MCF 10A (cell line): ENCODE measurements at places on chromosomes 1 and 21. TPM values are rescaled to one million over a fixed set of nuclear protein-coding genes. Genes with fewer than 3 reads are reported as not detected.
A peak's percentile ranks its signal among the peaks of the same experiment; 100 is the strongest.

- no peak overlapping the region for H3K27ac ChIP-seq
- H3K36me3 ChIP-seq: no peaks in the 10 kb centered on the region
- DNase-seq: no peak
- no peak overlapping the region for H3K4me3 ChIP-seq
These were observed 41.0 kb downstream of the KAZN start for GRCh38 chr1:14639291-14640050.

Gene ANGPTL7
- total RNA-seq: not detected in 2 replicates

- peaks cover 6% of the 10 kb centered on the region for H3K4me1 ChIP-seq
- H3K27ac ChIP-seq: no peak overlapping the region
- H3K4me3 ChIP-seq: no peak overlapping the region
- H3K36me3 ChIP-seq: no peaks in the 10 kb centered on the region
- DNase-seq: no peak
- peaks cover 38% of the 10 kb centered on the region for H3K27me3 ChIP-seq
These were observed 62.1 kb downstream of the CACNA1E start for GRCh38 chr1:181545395-181545794.

GRCh38 chr1:46057781-46058180 is 74.6 kb downstream of the PIK3R3 start:
- no peaks in the 10 kb centered on the region for H3K27me3 ChIP-seq
- no peak for DNase-seq
- H3K27ac ChIP-seq: no peak overlapping the region
- H3K4me1 ChIP-seq: peaks cover 5% of the 10 kb centered on the region

GRCh38 chr1:240122639-240123613 is 31.2 kb downstream of the FMN2 start:
- no peaks in the 10 kb centered on the region for H3K36me3 ChIP-seq
- H3K4me3 ChIP-seq: no peak overlapping the region
- no peaks in the 10 kb centered on the region for H3K4me1 ChIP-seq
- no peak overlapping the region for H3K27ac ChIP-seq

DNA sequence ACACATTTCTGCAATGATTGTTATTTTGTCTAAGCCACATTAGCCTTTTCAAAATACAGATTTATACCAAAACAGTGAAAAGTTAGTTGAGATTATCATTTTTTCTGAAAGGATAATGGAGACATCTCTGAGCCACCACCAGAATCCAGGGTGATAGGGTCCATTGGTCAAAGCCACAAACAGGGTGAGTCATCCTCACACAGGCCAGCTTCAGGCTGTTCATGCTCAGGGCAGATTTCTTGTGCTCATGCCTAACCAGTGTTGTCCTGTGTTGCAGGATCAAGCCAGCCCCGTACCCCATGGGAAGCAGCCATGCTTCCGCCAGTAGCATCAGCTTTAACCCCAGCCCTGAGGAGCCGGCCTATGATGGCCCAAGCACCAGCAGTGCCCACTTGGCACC is 13.4 kb downstream of the ELOA start:
- no peak overlapping the region for H3K4me3 ChIP-seq
- H3K27me3 ChIP-seq: no peaks in the 10 kb centered on the region
- H3K4me1 ChIP-seq: no peaks in the 10 kb centered on the region
- no peak overlapping the region for H3K27ac ChIP-seq
- DNase-seq: peak; percentile 45

GRCh38 chr1:17313530-17314309 is 5.7 kb downstream of the PADI4 start:
- peaks cover 36% of the 10 kb centered on the region for H3K4me1 ChIP-seq
- H3K36me3 ChIP-seq: no peaks in the 10 kb centered on the region
- DNase-seq: no peak
- H3K27ac ChIP-seq: no peak overlapping the region
- no peak overlapping the region for H3K4me3 ChIP-seq

Gene TRIM17
- total RNA-seq: not detected in 2 replicates

DNA sequence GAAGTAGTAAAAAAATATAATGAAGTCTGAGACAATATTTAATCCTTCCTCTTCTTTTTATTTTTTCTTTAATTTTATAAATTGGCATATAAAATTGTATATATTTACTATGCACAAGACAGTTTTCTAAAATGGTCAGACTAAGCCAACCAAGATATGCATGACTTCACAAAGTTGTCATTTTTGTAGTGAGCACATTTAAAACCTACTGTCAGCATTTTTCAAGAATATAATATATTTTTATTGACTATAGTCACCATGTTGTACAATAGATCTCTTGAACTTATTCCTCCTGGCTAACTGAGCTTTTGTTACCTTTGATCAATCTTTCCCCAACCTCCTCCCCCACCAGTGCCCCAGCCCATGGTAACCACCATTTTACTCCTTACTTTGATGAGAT is 129.2 kb downstream of the ATP6V1G3 start:
- no peak for DNase-seq
- H3K27me3 ChIP-seq: no peaks in the 10 kb centered on the region
- no peaks in the 10 kb centered on the region for H3K4me1 ChIP-seq

GRCh38 chr1:176551146-176551545 is 88.2 kb downstream of the PAPPA2 start:
- H3K36me3 ChIP-seq: no peaks in the 10 kb centered on the region
- H3K27ac ChIP-seq: no peak overlapping the region
- no peak for DNase-seq
- no peak overlapping the region for H3K4me3 ChIP-seq
- H3K27me3 ChIP-seq: peaks cover 94% of the 10 kb centered on the region

Gene DCDC2B
- not detected in 2 replicates for total RNA-seq

GRCh38 chr1:117828201-117828600 is 101.2 kb downstream of the GDAP2 start:
- no peak for DNase-seq
- no peaks in the 10 kb centered on the region for H3K36me3 ChIP-seq
- no peak overlapping the region for H3K27ac ChIP-seq
- peaks cover 32% of the 10 kb centered on the region for H3K4me1 ChIP-seq

GRCh38 chr1:47555306-47555705 is 117.5 kb downstream of the FOXD2 start:
- no peaks in the 10 kb centered on the region for H3K27me3 ChIP-seq
- no peak for DNase-seq
- no peak overlapping the region for H3K4me3 ChIP-seq
- no peaks in the 10 kb centered on the region for H3K4me1 ChIP-seq
- H3K27ac ChIP-seq: no peak overlapping the region

DNA sequence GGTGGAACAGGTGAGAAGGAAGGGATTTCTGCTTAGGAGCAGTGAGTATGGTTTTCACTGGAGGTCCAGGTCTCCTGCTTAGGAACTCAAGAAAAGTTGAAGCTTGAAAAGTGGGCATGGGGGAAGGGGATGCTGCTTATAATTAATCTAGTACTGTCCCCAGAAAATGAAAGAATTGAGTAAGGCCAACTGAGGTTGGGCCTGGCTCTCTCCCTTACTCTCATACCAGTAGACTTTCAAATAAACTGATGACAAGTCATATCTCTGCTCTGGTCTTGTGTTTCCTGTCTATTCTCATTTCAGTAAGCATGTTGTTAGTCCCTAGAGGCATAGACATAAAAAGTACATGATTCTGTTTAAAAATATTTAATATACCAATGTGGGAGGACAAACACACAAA is 26.4 kb downstream of the CD48 start:
- H3K4me1 ChIP-seq: no peaks in the 10 kb centered on the region
- no peaks in the 10 kb centered on the region for H3K36me3 ChIP-seq
- no peak overlapping the region for H3K4me3 ChIP-seq
- no peak for DNase-seq
- H3K27ac ChIP-seq: no peak overlapping the region

DNA sequence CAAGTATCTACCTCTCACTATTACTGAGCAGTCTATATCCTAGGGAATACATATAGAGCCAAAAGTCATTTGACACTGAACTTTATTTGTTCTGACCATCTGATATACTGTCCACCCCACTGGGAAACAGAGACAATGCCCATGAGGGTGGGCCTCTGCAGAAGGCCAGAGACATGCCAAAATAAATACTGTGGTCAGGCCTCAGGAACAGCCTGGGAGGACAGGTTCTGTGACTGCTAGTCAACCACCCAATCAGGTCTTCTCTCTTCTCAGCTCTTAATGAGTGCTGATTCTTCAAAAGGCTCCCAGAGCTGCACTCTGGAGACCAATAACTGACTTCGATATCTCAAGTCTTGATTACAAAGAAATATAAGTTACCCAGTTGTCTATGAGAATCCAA is 5.5 kb upstream of the ANKRD35 start:
- H3K4me1 ChIP-seq: peaks cover 36% of the 10 kb centered on the region
- H3K27me3 ChIP-seq: no peaks in the 10 kb centered on the region
- peak; percentile 82 for DNase-seq
- H3K36me3 ChIP-seq: peaks cover 11% of the 10 kb centered on the region
- peak overlapping the region; percentile 57 for H3K4me3 ChIP-seq

Gene ACTN2
- not detected in 2 replicates for total RNA-seq

GRCh38 chr1:215529571-215529970 is 37.5 kb upstream of the KCTD3 start:
- no peak for DNase-seq
- no peak overlapping the region for H3K4me3 ChIP-seq
- no peaks in the 10 kb centered on the region for H3K27me3 ChIP-seq
- peaks cover 12% of the 10 kb centered on the region for H3K4me1 ChIP-seq
- no peaks in the 10 kb centered on the region for H3K36me3 ChIP-seq

- H3K4me3 ChIP-seq: no peak overlapping the region
- H3K4me1 ChIP-seq: peaks cover 12% of the 10 kb centered on the region
- no peak overlapping the region for H3K27ac ChIP-seq
- no peaks in the 10 kb centered on the region for H3K27me3 ChIP-seq
- no peaks in the 10 kb centered on the region for H3K36me3 ChIP-seq
These were observed 46.4 kb upstream of the SIPA1L2 start for GRCh38 chr1:232676307-232676706.

GRCh38 chr1:151978922-151979321 is 14.7 kb downstream of the S100A10 start:
- H3K36me3 ChIP-seq: peaks cover 45% of the 10 kb centered on the region
- H3K4me1 ChIP-seq: peaks cover 70% of the 10 kb centered on the region
- no peak for DNase-seq
- no peaks in the 10 kb centered on the region for H3K27me3 ChIP-seq
- no peak overlapping the region for H3K27ac ChIP-seq

- H3K4me3 ChIP-seq: no peak overlapping the region
- no peaks in the 10 kb centered on the region for H3K27me3 ChIP-seq
- peaks cover 15% of the 10 kb centered on the region for H3K4me1 ChIP-seq
- peak overlapping the region; percentile 92 for H3K27ac ChIP-seq
- H3K36me3 ChIP-seq: peaks cover 6% of the 10 kb centered on the region
- DNase-seq: peak; percentile 92
These were observed 8.3 kb downstream of the IL20 start for GRCh38 chr1:206873603-206874188.

DNA sequence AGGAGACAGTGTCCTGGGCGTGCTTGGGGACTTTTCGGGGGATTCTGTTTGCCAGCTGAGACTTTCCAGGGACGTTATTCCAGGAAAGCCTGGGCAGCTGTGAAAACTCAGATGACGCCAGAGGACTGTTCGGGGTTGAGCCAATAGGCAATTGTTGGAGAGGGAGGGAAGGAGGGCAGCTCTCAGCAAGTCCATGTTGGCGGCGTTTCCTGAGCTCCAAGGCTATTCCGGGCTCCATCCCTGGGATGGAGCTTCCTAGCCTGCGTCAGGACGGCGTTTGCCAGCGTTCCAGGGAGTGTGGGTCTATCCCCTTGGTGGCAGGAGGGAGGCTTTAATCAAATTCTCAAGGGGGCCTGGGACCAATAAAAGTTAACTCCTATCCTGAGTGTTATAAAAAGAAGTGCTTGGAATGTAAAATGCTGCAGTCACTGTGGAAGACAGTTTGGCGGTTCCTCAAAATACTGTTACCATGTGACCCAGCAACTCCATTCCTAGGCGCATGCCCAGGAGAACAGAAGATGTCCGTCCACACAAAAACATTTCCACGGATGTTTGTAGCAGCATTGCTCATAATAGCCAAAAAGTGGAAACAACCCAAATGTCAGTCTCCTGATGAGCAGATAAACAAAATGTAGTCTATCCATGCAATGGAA is 15.2 kb downstream of the SLC27A3 start:
- DNase-seq: no peak
- H3K4me1 ChIP-seq: peaks cover 19% of the 10 kb centered on the region
- H3K27ac ChIP-seq: peak overlapping the region; percentile 1
- peaks cover 14% of the 10 kb centered on the region for H3K27me3 ChIP-seq

DNA sequence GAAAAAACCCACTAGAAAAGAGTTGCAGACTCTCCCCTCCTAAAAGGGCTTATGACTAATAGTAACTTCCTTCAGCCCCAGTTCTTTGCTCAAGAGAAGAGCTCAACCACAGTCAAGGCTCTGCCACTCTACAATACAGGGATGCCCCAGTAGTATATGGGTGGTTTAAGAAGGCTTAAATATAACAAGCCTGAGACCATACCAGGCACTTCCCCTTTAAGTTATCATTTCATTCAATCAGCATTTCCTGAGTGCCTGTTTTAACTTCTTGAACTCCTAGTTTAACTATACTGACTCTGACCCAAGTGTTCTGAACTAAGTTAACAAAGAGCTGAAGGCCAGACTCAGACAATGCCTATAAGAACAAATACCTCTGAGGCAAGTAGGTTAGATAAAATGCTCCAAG is 19.8 kb downstream of the PRPF38A start:
- peaks cover 5% of the 10 kb centered on the region for H3K4me1 ChIP-seq
- peaks cover 85% of the 10 kb centered on the region for H3K36me3 ChIP-seq
- no peak overlapping the region for H3K4me3 ChIP-seq
- no peaks in the 10 kb centered on the region for H3K27me3 ChIP-seq
- peak overlapping the region; percentile 13 for H3K27ac ChIP-seq
- no peak for DNase-seq

DNA sequence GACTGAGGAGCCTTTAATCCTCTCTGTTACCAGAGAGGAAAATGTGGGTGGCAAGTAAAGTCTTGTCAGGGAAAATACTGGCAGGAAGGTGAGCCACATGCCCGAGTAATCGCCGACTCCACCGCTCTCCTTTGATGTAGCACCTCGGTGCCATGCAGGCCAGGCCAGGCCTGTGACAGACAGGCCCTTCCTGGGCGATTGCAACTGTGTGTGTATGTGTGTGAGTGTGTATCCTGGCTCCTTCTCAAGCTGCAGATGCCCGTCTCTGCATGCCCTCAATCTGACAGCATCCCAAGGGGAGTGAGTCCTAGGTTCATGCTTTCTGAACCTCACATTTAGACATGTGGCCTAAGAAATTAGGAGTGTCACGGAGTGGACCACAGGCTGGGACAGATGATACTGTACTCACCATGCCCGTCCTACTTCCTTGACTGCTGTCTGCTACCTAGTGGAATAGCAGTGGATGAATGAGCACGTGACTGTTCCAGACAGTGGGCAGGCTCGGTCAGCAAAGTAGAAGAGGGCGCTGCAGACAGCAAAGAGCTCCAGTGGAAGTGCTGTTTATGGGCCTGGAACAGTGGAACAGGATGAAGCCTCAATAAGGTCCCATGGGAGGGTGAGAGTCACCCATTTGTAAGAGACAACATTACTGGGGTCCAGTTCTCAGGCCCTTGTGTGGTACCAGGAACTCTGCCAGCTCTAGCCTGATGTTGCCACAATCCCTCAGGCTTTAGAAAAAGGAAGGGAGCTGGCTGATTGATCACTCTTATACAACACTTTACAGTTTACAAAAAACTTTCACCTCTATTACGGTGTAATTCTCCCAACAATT is 25.3 kb downstream of the SERTAD4 start:
- peak overlapping the region; percentile 8 for H3K27ac ChIP-seq
- DNase-seq: no peak
- peaks cover 22% of the 10 kb centered on the region for H3K27me3 ChIP-seq
- no peaks in the 10 kb centered on the region for H3K36me3 ChIP-seq
- peaks cover 10% of the 10 kb centered on the region for H3K4me1 ChIP-seq

- no peak overlapping the region for H3K27ac ChIP-seq
- H3K4me1 ChIP-seq: no peaks in the 10 kb centered on the region
- no peaks in the 10 kb centered on the region for H3K27me3 ChIP-seq
- no peak overlapping the region for H3K4me3 ChIP-seq
- DNase-seq: peak; percentile 31
- H3K36me3 ChIP-seq: no peaks in the 10 kb centered on the region
These were observed 108.8 kb downstream of the SMYD3 start for GRCh38 chr1:246398126-246398813.
